ENCODE measurements at places on chromosomes 1 and 21.

DNA sequence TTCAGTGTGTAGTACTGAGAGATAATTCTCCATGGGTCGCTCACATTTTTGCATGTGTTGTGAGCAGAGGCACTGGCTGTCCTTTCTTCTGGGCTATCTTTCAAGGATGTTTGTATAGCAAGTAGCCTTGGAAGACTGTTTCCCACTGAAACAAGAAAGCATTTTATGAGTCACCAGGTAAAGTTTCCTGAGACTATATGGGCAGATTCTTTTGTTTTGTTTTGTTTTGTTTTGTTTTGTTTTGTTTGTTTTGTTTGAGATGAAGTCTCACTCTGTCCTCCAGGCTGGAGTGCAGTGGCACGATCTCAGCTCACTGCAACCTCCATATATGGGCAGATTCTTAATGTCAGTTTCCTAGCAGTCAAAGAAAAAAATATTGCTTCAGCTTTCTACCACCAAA is 912.6 kb downstream of the TTLL7 start:
- no peak for DNase-seq

DNA sequence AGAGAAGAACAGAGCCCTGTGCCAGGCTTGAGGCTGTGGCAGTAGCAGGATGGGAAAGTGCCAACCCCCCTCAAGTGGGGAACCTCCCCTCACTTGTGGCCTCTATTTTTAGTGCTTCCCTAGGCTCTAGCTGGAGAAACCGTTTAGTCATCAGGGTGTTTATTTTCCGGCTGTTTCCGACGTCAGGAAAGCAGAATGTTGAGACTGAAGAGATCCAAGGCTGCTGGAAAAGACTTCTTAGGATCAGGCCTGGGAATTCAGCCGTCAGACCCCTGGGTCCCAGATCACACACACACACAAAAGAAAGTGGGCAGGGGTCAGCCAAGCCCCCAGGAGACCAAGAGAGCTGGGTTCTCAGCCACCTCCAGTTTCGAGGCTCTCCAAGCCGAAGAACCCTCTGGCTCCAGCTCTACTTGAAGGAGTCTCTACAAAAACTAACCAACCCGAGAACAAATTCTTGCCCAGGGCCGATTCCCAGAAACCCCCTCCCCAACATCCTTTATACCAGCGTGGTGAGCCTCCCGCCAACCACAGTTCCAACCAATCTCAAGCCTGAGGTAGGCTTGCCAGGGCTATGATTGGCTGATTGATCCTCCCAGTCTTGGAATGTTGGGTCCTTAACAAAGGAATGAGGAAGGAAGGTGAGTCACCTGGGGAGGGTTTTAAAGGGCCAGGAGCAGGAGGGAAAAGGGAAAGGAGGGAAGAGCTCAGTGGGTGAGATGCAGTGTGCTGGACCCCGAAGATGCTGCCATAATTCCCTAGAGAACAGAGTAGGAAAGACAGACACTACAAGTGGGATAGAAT is 2.5 kb upstream of the MEF2D start:
- peak; percentile 90 for DNase-seq

DNA sequence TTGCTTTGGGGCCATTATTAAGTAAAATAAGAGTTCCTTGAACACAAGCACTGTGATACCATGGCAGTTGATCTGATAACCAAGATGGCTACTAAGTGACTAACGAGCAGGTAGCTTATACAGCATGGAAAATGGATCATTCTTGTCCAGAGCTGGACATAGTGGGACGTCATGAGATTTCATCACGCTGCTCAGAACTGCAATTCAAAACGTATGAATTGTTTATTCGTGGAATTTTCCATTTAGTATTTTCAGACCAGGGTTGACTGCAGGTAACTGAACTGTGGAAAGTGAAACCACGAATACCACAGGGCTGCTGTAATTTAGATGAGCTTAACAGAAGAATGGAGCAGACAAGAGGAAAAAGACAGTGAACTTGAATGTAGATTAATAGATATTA is 38.9 kb downstream of the CCDC18 start:
- no peak for DNase-seq

DNA sequence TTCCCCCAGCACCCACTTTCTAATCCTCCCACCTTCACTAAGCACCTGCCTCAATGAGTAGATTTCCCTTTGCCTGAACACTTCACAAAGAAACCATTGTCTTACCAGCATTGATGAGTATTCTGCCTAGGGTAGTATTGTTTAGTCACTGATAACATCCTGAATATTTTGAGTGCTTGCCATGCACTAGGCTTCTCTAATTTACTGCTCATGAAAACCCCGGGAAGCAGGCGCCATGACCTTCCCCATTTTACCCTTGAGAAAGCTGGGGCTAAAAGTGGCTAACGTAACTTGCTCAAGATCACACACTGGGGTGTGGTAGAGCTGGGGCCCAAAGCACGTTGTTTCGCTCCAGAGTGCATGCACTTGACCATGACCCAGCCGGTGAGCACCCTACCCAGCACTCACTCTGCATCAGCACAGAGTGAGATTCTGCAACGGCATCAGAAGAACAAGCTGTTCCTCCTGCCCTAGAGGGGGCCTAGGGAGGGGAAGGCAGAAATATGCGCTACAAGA is 10.6 kb upstream of the F3 start:
- DNase-seq, result no peak

DNA sequence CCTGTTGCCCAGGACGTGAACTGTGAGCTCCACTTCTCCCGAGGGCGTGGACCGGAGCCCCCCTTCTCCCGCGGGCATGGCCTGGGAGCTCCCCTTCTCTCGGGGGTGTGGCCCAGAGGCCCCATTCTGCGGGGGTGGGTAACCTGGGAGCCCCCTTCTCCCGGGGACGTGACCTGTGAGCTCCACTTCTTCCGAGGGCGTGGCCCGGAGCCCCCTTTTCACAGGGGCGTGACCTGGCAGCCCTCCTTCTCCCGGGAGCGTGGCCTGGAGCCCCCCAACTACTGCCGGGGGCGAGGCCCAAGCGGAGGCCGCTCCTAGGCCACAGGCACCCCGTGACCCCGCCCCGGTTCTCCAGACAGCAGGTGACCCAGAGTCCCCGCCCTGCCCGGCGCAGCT is 320 bp downstream of the C1orf174 start:
- peak; percentile 7 for DNase-seq

- DNase-seq, result no peak
Observed at GRCh38 chr1:82564333-82564732, 763.6 kb downstream of the ADGRL2 start.

DNA sequence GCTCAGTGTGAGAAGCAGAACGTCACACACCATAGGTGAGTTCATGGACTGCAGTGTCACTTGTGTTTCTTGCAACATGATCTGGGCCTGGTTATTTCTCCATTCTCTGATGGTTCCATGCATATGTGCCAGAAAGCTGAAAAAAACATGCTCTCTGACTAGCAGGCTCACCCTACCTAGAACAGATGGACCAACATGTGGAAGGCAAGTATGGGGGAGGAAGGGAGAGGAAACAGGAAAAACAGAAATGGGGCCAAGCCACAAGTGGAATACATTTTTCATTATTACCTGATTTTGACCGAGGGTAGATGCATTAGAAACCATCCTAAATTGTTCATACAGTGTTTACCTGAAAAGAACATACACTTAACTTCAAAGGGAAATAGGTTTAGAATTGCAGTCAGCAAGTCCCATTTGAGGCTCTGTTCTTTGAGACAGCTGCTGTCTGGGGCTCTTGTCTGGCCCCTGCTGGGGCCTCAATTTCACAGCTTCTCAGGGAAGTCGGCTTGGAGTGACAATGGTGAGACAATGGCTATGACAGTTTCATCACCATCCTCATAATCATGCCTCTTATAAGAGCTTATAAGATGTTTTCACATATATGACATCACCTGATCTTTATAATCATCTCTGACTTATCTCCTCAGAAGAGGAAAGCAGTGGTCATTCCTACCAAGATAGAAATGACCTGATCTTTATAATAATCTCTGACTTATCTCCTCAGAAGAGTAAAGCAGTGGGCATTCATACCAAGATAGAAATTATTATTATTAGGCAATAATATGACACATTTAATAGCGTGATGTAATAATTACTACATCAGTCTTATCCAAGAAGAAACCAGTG is 327.3 kb downstream of the SIPA1L2 start:
- no peak for DNase-seq

GRCh38 chr1:97441966-97442365 is 478.9 kb downstream of the DPYD start:
- DNase-seq, result no peak

GRCh38 chr1:156894001-156894400 is 483 bp downstream of the PEAR1 start:
- DNase-seq, result no peak

DNA sequence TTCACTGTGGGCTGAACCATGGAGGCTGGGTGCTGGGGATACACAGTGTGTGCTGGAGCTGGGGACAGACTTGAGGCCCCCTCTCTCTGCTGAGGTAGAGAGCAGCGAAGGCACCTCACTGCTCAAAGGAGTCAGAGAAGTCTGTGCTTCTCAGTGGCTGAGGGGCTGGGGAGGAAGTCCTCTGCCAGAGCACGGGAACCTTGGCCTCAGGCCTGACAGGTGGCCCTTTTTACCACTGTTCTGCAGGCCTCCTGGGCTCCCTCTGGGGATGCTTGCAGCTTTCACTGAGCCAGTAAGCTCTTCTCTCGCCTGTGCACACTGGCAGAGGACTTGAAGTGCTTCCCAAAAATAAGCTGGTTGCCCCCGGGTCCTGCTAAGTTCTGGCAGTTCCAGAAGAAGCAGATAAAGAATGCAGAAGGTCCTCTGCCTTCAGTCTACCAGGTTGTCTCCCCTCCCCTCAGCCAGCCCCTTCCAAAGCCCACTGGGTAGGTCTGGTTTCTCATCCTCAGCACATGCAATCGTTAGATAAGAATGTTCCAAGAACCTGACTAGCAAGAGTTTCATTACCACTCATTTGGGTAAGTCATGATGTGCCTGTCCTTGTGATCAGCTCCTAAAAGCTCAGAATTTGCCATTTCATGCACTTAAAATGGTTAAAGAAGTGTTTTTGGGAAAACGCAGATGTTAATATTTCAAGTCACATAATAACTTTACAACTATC is 53.9 kb downstream of the TENT5C start:
- no peak for DNase-seq

- DNase-seq, result no peak
Observed at GRCh38 chr1:3652548-3653285, 401 bp downstream of the TP73 start.

DNA sequence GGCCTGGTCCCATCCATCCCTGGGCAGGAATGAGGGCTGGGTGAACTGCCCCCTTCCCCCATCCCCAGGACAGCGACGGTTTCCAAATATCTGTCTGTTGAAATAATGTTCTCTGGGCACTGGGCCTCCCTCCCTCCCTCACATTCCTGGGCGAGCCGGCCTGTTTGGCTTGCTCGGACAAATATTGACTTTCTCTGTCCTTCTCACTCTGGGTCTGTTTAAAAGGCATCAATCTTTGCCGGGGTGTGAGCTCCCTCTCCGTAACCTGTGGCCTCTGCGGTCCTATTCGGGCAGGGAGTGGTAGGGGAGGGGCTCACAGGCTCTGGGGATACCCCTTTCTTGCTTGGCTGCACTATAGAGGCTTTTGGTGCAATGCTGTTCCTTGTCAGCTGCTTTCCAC is 40.2 kb downstream of the FOXD2 start:
- DNase-seq, result no peak

DNA sequence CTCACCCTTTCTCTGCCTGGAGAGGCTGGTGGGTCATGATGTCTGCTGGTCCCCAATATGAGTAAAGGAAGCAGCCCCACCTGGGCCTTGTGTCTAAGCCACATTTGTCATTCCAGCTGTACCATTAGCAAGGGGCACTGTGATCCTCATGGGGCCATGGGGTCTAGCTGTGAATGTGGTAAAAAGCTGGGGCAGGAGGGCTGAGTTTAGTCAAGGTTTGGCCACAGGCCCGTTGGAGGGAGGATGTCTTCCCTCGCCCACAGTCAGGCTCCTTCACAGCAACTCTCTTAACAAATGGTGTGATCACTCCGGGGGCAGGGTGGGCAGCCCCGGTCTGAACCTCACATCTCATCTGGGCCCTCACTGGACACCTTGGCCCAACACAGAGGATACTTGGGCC is 115.4 kb downstream of the DMRTB1 start:
- DNase-seq, result no peak

GRCh38 chr21:32147041-32147440 is 131.8 kb downstream of the MIS18A start:
- no peak for DNase-seq

DNA sequence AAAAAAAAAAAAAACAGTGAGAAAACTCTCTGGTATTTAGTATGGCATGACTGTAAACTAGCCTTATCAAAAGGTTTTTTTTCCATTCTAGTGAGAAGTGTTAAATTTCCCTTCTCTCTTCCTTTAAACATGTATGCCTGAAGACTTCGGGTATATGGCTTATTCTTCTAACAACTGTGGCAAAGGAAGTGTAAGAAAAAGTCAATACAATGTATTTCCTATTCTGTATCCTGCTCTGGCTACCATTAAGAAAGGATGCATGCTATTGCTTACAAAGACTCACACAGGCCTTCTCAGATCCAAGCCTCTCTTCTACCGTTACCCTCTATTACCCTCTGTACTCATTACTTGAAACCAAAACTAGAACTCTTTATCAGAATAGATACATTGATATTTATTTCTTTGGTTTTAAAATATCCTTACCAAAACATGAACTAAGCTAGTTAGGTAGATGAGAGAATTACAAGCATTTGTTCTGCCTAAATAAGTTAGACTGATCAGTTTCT is 8.4 kb downstream of the CEPT1 start:
- DNase-seq, result no peak

DNA sequence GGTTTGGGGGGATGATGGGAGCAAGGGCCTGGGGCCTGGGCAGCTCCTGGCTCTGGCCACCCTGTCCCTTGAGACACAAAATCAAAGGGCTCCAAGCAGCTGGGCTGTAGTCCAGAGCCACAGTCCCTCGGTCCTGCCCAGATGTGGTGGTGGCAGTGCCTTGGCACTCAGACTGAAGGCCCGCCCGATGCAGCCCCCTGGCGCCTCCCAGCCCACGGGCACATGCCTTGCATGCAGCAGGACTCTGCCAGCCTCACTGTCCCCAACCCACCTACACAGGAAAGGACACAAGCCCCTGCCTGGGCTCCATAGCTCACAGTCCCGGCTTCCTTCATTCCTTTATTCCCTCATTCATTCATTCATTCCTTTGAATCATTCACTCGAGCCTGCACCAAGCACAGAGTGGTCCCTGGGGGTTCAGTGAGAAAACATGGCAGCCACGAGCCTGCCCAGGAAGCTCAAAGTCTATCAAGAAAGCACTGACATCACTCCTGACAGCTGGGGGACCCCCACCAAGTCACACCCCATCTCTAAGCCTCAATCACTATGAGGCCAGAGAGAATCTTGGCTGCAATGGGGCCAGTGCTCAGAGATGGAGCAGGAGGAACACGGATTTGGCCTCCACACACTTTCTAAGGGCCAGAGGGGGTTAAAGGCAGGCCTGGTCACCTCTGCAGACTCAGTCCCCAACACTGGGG is 5.8 kb downstream of the SDC3 start:
- DNase-seq, result no peak

GRCh38 chr1:209983953-209984352 is 45.9 kb downstream of the SYT14 start:
- DNase-seq, result no peak

DNA sequence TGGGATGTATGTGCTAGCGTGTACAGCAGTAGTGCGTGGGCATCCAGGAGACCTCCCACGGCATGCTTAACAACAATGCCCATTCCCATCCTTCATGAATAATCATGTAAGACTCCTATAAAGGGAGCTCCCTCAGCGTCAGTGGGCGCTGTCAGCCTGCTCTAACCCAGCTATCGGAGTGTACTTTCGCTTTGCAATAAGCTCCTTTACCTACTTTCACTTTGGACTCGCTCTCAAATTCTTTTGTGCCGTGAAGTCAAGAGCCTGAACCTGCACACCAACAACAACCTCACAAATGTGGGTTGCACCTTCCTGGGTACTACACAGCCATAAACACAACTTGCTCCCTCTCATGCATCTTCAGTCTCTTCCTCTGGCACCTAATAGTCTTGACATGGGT is 114.8 kb upstream of the PAXBP1 start:
- no peak for DNase-seq

Measured in HS-27A (cell line).